NCI-H2227 treated with DMSO at 0.1 percent for 48 hours (cell line): ENCODE measurements at places on chromosomes 6 and 20.
A peak's percentile ranks its signal among the peaks of the same experiment; 100 is the strongest.

DNA sequence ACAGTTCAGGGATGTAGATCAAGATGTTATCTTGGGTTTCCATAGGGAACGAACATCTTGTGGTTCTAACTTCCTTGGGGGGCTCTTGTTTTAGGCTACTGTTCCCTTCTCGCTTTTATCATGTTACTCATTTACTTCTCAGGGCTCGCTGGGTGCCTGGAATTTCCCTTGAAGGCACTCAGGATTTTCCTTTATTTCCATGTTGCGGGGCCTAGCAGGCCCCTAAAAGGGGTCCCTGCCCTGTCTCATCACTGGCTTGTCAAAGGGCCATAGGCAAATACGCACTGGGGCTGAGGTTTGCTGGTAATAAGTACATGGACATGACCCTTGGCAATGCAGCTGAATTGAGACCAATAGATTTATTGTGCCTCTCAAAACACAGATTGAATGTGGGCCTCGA lies 262.3 kb downstream of the CDH4 start:
- peak; percentile 13 for DNase-seq

GRCh38 chr20:59668926-59669850 lies 64.8 kb downstream of the PHACTR3 start:
- DNase-seq = no peak

- DNase-seq = no peak
These were observed 110.3 kb upstream of the BTN3A2 start for GRCh38 chr6:26254724-26255123.

DNA sequence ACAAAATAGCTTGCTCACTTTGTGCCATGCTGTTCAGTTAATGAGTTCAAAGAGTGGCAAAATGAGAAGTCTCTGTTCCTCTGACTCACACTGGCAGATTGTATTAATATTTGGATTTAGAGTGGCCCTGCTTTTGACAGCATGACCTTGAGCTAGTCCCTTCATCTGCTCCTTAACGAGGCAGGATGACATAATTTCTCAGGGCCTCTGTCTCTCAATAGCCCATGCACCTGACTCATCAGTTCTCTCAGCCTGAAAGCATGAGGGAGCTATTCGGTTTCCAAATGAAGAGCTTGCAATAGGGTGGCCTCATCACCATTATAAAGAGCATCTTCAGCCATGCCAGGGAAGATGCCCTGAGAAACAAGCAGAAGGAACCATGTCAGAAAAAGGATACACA lies 38.2 kb downstream of the CAP2 start:
- no peak for DNase-seq

DNA sequence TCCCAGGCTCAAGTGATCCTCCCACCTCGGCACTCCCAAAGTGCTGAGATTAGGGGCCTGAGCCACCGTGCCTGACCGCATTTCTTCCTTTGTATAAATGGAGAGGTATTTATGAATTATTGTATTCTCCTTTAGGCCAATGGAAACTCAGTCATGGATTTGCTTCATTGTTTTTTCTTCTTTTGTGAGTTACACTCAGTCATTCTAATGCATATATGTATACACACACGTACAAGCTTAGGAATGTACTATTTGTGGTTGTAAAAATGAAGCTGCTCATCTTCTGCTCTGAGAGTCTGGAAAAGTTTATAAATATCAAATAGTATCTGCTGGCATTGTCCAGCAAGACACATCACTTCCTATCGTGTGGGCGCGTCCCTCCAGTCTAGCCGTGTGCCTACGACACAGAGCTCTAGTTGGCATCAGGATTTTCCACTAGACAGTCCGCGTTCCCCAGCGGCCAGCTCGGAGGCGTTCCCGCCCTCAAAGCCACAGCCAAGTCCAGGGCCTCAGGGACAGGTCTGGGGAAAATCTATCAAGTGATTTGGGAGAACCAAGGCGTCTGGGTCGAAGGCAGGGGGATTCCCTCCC lies 215.2 kb downstream of the NFATC2 start:
- no peak for DNase-seq

GRCh38 chr20:23083553-23084220 lies 2.4 kb downstream of the CD93 start:
- no peak for DNase-seq

DNA sequence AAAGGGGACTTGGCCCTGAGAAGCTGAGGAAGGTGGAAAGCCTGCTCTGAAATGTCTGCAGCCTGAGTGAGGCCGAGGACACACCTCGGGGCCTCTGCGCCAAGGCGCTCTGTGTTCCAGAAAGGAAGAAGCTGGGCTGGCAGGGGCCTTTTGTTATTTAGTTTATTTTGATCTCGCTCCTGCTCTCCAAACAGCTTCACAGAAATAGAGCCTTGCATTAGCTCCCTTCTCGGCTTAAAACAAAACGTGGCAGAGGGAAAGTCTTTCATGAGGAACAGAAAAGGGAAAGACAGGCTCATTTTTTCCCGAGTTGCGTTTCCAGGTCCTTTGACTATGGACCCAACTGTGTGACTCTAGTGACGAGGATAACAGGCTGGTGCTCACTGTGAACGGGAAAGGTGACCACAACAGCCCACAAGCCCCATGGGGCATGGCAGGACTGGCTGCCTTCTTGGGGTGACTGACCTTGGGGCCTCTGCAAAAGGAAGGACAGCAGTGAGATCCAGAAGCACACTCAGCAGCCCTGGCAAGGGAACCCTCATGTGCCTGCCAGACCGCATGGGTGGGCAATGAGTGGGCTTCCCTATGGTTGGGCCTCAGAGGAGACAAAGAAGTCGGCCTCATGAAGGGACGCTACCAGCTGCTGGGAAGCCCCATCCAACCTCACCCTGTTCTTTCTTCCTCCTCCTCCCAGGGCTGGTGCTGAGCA lies 18.7 kb downstream of the LEMD2 start:
- DNase-seq = no peak

GRCh38 chr6:96466147-96466863 lies 55.3 kb upstream of the UFL1 start:
- DNase-seq = no peak

DNA sequence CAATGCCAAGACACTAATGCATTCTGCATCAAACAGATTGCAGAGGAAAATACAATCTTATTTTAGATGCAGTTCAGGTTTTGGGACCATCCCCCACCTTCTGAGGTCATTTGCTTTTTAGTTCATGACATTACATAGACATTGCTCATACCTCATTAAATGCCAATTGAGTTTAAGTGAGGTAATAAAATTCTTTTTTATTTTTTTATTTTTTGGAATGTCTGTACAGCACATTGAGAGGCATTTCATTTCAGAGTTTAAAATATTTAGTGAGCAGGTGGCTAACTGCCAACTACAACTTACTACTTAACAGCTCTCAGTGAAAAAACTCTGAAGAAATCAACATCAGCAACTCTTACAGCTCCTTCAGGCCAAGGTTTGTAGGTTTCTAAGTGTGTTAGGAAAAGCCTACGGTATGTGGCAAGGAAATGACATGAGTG lies 482.2 kb upstream of the RNF217 start:
- no peak for DNase-seq

DNA sequence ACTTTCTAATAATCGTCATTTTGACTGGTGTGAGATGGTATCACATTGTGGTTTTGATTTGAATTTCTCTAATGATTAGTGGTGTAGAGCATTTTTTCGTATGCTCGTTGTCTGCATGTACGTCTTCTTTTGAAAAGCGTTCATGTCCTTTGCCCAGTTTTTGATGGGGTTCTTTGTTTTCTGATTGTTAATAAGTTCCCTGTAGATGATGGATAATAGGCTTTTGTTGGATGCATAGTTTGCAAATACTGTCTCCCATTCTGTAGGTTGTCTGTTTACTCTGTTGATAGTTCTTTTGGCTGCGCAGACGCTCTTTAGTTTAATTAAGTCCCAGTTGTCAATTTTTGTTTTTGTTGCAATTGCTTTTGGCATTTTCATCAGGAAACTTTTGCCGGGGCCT lies 32.3 kb upstream of the XRN2 start:
- DNase-seq = no peak

- DNase-seq = no peak
These were observed 134.8 kb upstream of the UST start for GRCh38 chr6:148612043-148612442.

GRCh38 chr20:59518881-59519706 lies 85.2 kb upstream of the PHACTR3 start:
- peak; percentile 69 for DNase-seq

DNA sequence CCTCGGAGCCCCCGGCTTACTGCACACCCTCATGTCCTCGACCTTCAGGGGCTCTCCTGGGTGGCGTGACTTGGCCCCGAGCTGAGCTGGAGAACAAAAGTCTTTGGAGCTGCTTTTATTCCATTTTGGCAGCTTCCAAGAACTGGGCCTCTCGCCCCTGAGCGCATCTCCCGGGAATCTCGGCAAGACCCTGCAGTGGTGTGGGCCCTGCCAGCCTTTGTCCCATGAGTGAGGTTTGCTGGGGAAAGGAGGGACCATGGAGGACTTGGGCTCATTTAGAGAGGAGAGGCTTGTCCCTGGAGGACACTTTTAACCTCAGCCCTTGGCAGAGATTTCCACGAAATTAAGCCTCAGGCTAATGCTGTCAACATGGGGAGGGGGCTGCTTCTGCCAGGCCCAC lies 62.3 kb upstream of the SLCO4A1 start:
- no peak for DNase-seq

GRCh38 chr6:131136021-131136786 lies 937 bp downstream of the AKAP7 start:
- DNase-seq = no peak

- peak; percentile 76 for DNase-seq
These were observed 61.8 kb downstream of the GCNT2 start for GRCh38 chr6:10582774-10583508.

DNA sequence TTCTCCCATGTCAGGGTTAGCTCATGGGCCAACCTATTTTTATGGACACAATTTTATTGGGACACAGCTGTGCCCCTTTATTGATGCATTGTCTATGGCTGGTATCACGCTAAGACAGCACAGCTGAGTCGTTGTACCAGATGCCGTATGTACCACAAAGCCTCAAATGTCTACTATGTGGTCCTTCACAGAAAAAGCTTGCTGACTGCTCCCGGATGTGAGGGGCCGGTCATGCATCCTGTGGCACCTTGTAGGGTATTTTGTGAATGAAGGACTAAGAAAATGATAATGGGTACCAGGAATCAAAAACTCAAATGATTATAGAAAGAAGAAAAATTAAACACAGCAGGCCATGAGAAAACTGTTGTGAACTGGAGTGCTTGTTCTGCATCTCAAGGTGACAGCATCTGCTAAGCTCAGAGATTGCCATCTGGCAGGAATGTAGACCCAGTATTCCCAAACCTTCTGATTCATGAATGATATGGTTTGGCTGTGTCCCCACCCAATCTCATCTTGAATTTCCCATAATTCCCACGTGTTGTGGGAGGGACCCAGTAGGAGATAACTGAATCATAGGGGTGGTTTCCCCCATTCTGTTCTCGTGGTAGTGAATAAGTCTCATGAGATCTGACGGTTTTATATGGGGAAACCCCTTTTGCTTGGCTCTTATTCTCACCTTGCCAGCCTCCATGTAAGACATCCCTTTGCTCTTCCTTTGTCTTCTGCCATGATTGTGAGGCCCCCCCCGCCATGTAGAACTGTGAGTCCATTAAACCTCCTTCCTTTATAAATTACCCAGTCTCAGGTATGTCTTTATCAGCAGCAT lies 248.5 kb downstream of the TSHZ2 start:
- DNase-seq = no peak

- no peak for DNase-seq
These were observed 129.4 kb upstream of the AFDN start for GRCh38 chr6:167697316-167697715.

DNA sequence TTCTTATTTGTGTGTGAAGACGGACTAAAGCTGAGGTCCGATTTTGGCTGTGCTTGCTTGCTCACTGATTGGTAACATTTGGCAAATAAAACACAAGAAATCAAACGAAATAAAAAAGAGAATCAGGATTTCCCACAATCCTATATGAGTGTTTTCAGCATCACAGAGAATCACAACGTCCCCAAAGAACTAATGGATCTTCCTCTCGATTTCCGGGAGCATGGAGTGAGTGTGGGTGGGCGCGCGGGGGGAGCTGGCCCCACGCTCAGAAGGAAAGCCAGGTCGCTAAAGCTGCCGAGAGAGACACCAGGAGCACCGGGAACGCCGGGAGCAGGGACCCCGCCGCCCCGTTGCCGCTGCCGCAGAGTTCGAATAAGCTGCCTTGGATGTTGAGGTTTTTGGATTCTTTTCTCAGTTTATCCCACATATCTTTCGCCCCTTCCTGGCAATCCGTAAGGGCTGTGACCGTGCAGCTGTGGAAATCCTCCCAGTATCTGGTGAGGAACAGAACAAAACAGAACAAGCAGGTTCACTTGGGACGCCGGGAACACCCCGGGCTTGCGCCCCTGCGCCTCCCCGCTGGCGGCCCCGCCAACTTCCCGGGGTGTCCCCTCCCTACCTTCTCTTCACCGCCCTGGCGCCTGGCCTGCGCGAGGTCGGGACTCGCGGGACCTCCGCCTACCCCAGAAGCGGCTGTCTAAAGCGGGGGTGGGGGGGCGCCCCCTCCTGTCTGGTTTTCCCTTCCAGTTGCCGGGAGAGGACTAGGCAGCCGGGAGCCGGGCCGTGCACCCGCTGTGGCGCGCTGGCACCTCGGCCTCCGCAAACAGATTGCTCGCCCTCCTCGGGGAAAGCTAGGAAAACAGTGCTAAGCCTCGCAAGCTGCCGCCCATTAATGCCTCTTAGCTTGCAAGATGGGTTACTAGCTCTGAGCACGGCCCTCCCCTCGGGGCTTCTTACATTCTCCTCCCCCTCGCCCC lies 7.7 kb downstream of the NRN1 start:
- no peak for DNase-seq

DNA sequence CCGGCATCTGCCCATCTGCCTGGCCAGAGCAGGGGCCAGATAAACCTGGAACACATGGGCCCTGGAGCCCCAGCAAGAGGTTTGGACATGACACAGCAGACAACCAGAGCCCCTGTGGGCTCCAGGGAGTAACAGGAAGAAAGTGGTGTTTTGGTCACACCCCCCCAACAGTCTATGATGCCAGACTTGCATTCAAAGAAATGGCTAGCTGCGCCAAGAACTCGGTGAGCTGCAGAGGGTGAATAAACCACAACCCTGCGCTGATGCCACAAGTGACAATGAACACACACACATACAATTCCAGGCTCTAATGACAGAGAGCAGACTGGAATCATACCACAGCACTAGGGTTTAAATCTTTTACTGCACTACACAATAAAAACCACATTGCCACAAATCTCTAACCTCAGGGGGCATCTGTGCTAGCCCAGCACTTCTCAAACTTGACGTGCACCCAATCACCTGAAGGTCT lies 34.0 kb downstream of the TRERF1 start:
- no peak for DNase-seq

GRCh38 chr20:20677186-20677585 lies 35.3 kb downstream of the RALGAPA2 start:
- no peak for DNase-seq
